Psoas muscle (tissue), 8 donors: ENCODE measurements at places on chromosomes 2 and 18.

- no peak for DNase-seq
Observed at GRCh38 chr2:8447610-8448221, 234.1 kb upstream of the ID2 start.

- no peak for DNase-seq
Observed at GRCh38 chr18:75238100-75238499, 27.5 kb downstream of the TSHZ1 start.

- DNase-seq: no peak
Observed at GRCh38 chr18:28735731-28736130, 558.8 kb upstream of the CDH2 start.

- DNase-seq: peak; percentile 23
Observed at GRCh38 chr2:85594715-85595300, 737 bp upstream of the RNF181 start.

DNA sequence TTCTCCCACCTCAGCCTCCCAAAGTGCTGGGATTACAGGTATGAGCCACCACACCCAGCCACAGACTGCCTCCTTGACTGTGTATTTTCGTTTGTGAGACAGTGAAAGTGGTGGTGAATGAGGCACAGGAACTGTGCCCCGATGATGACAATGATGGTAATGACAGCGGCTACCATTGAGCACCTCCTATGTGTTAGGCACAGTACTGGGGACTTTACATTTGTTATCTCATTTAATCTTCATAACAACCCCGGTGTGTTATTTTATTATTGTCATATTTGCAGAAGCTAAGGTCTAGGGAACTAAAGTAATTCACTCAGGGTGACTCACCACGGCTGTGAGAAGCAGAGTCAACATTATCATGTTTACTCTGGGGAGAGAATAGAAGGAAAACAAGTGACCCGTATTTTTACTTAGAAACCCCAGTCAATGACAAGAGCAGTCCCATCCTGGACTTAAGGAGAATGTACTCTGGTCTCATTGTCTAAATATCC lies 77.6 kb upstream of the ALPP start:
- no peak for DNase-seq
